Fibroblast of lung (primary cell): ENCODE measurements at places on chromosomes 12 and 14.
A peak's percentile ranks its signal among the peaks of the same experiment; 100 is the strongest.

- peak; percentile 16 for DNase-seq
Measured at GRCh38 chr12:52337054-52337453, 15.9 kb upstream of the KRT83 start.

GRCh38 chr12:66594688-66595087 is 84.2 kb downstream of the GRIP1 start:
- no peak for DNase-seq

- peak; percentile 59 for DNase-seq
Measured at GRCh38 chr12:39831587-39832315, 212.1 kb upstream of the ABCD2 start.

GRCh38 chr12:88310666-88311065 is 168.6 kb downstream of the TMTC3 start:
- no peak for DNase-seq

DNA sequence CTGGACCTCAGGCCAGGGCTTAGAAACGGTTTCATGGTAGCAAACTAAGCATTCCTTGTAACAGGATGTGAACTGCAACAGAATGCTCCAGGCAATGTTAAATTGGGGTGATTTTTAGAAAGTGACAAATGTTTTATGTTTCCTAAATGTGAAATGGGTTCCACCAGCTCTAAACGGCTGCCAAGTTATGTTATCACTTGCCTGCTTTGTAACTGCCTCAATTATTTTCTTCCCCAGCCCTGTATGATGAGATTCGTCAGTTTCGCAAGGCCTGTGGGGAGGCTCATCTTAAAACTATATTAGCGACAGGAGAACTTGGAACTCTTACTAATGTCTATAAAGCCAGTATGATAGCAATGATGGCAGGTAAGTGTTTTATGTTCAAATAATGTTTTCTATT is 70.9 kb downstream of the DERA start:
- DNase-seq, result no peak

GRCh38 chr12:69028941-69029729 is 96.2 kb upstream of the CPM start:
- peak; percentile 8 for DNase-seq

- no peak for DNase-seq
Measured at GRCh38 chr12:107223821-107224220, 130.5 kb upstream of the CRY1 start.

- DNase-seq, result no peak
Measured at GRCh38 chr12:29578070-29578469, 80.6 kb upstream of the OVCH1 start.

GRCh38 chr12:78183824-78184223 is 353.1 kb downstream of the NAV3 start:
- DNase-seq, result no peak

GRCh38 chr14:32542507-32542906 is 213.4 kb downstream of the AKAP6 start:
- no peak for DNase-seq

DNA sequence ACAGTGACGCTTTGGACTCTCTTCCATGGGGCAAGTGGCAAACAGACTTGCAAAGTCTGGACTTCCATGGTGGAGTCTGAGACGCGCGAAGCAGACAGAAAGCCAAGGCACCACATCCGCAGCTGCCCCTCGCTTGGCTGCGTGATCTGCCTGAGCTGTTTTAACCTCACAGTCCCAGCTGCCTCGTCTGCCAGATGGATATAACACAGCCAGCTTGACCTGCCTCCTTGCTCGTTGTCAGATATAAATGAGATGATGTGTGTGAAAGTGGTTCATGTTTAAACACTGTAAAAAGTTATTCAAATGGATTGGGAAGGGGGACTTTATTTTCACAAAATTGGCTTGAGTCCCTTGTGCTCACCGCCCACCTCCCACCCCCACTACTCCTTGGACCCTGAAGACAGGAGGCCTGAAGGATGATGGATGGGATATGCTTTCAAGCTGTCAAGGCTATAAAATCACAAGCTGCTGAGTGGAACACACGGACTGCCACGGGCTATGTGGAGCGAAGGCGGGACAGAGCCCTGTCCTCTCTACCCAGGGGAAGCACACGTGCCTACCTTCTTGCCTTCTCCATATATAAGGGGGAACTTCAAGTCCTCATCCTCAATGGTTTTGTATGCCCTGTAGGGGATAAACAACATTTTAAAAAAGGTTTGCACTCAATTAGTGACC is 226.9 kb downstream of the MON2 start:
- DNase-seq, result peak; percentile 80

- no peak for DNase-seq
Measured at GRCh38 chr12:28993720-28994119, 155.4 kb upstream of the FAR2 start.

- DNase-seq, result no peak
Measured at GRCh38 chr14:30958555-30959407, 66.7 kb upstream of the AP4S1 start.

DNA sequence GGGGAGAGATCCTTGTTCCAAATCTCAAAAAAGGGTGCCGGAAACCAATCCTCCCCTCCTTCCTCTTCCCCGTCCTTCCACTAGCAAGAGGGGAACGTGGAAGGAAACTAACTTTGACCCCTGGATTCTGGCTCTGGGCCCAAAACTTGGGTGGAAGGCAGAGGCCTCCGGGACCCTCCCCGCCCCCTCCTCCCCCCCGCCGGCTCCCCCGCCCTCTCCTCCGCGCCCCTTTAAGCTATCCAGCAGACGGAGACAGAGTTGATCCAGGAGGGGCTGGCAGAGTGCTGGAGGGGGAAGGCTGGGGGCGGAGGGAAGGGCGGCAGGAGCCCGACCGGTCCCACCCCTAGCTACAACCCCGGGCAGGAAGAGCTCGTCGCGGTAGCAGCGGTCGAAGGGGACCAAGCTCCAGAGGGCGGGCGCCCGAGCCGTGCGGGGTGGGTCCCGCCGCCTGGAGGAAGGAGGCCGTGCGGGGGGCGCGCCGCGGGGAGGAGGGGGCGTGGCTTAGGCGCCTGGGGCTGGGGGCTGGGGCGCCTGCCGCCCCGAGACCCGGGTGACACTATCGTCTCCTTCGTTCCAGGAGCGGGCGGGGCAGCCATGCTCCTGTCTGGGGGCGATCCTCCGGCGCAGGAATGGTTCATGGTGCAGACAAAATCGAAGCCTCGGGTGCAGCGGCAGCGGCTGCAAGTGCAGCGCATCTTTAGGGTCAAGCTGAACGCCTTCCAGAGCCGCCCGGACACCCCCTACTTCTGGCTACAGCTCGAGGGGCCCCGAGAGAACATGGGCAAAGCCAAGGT is at the start of gene NYNRIN:
TSS of gene NYNRIN (plus strand) at position 351 of the 794 bp plus-strand sequence. CDS start at position 595, 244 bp downstream.
- DNase-seq, result peak; percentile 49

DNA sequence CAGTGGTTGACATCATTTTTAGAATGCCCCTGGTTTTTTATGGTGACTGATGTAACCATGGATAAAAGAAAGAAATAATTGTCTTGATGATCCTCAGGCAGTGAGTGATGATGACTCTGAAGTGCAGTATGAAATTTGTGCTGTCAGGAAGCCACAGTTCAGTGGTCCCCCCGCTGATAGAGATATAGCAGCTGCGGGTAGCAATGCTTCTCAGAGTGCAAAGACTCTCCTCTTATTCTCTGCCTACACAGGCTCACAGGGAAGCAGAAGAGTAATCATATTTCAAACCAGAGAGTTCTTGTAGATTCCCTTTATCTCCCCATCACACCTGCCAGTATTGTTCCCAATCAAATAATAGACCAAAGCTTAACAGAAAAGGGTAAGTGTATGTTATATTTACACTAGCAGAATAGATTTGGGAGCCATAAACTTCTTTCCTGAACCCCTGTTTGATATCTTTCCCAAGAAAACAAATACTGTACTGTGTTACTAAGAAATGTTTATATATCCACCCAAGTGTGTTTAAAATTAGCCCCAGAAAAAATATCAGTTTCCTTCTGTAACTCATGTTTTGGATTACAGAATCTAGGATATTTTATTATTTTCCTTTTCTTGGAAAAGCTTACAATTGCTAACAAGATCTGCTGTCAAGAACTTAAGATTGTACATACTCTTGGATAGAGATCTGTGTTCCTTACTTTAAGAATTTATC is 1817.4 kb upstream of the FLRT2 start:
- DNase-seq, result no peak

DNA sequence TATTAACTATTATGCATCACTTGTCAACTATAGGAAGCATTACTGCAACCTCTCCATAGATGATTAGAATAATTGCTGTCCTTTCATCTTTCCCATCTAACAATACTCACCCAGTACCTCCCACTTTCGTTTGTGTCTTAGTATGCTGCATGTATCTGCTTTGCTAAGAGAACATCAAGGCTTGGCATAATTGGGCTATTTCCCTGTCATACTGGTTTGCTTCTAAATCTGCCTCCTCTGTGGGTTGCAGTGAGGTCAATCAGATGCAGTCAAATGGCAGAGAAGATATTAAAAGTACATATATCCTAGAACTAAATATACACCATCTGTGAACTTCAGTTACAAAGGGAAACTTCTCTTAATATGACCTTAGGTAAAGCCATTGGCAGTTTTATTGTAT is 710.8 kb downstream of the DIO2 start:
- no peak for DNase-seq

DNA sequence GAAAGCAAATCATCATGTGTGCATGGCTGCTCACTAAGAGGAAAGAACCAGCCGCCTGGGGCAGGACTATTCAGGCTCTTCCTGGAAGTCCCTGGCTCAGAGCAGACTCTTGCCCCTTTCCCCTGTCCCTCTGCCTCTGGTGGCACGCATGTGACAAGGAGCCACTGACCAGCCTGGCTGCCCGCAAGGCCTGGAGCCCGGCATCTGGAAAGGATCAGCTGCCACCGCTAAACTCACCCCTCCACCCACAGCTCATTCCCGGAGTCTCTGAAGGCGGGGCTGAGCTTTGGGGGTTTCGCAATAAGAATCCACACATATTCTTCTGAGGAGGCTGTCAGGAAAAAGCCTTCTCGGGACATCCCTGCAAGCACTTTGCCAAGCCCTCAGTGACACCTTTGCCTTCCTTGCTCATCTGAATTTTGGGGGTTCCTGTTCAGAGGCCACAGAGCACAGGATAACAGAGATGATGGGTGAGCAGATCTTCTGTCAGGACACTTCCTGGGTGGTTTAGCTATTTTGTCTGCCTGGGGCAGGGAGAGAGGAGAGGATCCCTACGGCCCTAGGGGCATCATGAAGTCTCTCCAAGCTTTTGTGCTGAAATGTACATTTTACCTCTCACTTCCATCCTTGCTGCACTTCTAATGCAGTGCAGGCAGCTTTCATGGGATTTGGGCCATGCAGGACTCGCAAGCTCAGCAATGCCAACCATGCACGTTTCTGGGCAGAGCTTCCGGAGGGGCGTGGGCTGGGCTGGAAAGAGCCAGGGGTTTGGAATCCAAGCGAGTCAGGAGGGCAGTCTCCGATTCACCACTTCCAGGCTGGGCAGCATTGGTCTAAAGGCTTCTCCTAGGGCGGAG is 124.8 kb upstream of the MAP1LC3B2 start:
- peak; percentile 95 for DNase-seq

DNA sequence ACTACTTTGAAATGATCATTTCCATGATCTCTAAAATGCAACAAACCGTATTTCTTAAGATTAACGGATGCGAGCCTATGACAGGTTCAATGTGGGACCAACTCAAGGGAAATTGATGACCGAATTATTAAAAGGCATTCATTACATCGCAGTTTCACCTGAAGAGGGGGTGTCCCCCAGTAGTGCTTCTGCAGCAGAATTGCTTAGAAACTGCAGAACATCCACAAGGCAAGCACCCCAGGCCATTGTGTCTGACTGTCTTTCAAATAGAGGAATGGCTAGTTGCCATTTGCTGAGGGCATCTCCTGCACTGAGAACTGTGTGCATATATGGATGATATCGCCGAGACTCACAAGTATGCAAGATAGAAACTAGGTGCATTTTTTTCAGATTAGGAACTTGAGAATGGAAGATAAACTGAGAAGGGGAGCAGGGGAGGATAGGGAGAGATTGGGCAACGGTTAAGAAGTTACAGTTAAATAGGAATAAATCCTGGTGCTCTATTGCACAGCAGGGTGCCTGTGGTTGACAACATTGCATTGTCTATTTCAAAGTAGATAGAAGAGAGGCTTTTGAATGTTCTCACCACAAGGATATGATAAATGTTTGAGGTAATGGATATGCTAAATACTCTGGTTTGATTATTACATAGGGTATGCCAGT is 234.3 kb upstream of the PLEKHG7 start:
- DNase-seq, result no peak

GRCh38 chr12:1533205-1533601 is 61.2 kb downstream of the FBXL14 start:
- no peak for DNase-seq
